ENCODE measurements at places on chromosomes 16 and 17.
A peak's percentile ranks its signal among the peaks of the same experiment; 100 is the strongest.

- no peak for DNase-seq
Observed at GRCh38 chr16:19963301-19963700, 78.7 kb upstream of the GPRC5B start.

- DNase-seq, result no peak
Observed at GRCh38 chr17:50149417-50150353, 792 bp downstream of the PPP1R9B start.

DNA sequence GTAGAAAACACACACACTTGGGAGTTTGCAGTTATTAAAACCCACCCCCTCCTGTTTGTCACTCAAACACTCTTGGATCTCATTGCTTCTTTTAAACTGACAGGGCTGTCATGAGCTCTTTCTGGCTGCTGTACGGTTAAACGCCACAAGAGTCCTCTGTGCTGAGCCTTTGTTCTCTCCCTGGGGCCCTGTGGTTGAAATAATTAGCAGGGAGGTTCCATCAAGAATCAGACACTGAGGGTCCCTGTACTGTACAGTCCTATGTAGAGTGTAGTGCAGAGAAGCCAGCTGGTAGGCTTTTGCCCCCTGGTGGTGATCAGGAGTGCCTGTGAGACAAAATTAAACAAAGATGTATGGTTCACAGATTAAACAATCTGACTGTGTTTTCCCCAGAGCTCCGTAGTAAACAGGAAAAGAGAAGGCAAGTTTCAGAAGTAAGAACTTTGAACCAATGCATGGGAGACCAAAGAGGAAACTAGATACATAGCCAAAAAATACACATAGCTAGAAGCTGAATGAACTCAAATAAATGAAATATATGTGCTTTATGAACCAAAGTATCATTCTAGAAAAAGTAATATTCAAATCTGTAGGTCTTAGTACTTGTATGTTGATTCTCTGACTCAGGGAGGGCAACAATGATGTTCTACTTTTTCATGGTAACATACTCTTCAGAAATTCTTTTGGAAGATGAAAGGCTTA is 1.4 kb upstream of the SSH2 start:
- peak; percentile 34 for DNase-seq

DNA sequence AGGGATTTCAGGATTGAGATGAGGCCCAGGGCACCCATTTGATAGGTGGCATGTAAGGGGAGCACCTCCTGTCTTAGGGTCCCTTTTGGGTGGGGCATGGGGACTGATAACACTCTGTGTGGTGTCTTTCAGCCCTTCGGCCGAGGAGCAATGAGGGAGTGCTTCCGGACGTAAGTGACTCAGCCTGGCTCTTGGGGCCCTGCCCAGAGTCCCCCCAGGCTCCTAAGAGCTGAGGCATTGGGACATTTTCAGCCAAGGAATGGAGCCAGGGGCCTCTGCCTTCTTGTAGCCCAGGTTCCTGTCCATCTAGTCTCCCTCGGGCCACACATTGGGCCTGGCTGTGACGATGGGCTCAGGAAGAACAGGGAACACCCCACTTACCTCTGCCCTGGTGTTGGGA is 44.4 kb downstream of the EEF2K start:
- DNase-seq, result no peak

DNA sequence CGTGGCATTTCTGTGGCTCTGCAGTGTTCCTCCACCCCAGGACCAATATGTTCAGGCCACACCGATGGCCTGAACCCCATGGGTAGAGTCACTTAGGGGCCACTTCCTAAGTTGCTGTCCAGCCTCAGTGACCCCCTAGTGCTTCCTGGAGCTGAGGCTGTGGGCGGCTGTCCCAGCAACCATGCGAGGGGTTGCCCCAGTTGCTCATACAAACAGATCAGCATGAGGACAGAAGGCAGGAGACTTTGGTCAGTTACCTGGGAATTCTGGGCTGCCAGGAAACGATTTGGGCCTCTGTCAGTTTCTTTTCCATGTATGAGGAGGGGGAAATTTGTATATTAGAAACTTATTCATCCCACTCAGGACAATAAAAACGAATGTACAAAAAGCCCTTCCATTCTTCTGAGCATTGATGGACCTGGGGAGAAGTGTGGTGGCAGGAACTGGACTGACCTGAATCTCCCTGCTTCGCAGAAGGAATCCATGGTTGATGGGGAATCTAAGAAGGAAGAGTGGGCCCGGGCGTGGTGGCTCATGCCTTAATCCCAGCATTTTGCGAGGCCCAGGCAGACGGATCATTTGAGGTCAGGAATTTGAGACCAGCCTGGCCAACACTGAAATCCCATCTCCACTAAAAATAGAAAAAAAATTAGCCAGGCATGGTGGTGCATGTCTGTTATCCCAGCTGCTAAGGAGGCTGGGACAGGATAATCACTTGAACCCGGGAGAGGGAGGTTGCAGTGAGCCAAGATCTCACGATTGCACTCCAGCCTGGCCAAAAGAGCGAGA is 4.9 kb upstream of the IL32 start:
- no peak for DNase-seq

GRCh38 chr16:8797364-8798173 is at the start of the genes PMM2 and TMEM186:
TSS of gene PMM2 (plus strand) at chr16:8797839. CDS start at chr16:8797883, 44 bp downstream.
TSS of gene TMEM186 (minus strand) at chr16:8797639. CDS start at chr16:8797614, 25 bp downstream.
- DNase-seq, result peak; percentile 95

Data from GM19239 (cell line).